Transverse colon (tissue), 4 donors: ENCODE measurements at places on chromosomes 5 and 9.

DNA sequence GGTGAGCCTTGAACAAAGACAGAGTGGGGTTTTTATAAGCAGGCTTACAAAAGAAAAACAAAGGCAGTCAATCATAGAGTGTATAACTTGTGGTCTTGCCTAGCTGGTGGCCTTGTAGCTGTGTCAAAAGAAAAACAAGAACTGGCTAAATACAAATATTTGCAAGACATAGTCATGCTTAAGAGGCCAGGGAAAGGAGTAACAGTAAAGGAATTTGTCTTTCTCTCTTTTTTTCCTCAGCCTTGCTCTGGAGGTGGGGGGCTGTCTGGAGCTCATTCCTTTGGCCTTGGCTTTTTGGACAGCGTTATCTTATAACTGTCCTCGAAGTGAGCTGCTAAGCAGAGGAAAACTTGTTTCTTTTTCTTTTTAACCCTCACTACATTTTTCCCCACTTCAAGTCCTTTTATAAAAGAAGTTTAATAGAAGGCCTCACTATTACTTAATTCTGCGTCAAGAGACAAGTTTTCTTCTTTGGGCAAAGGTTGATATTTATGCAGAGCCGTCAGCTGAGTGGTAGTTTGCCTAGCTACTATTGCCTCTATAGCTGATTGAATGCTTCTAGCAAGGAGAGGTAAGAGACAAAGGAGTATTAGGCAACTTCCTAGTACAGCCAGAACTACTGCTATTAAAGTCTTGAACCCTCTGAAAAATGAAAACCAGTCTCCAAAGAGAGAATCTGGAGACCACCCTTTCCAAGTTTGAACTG, 14.3 kb downstream of the CEL start:
- H3K27me3 ChIP-seq, result no peaks in the 10 kb centered on the region
- DNase-seq, result no peak
- H3K27ac ChIP-seq, result no peak overlapping the region
- no peak overlapping the region for H3K4me3 ChIP-seq
- no peaks in the 10 kb centered on the region for H3K36me3 ChIP-seq
- peaks cover 9% of the 10 kb centered on the region for H3K4me1 ChIP-seq

- H3K4me3 ChIP-seq, result no peak overlapping the region
- H3K36me3 ChIP-seq, result no peaks in the 10 kb centered on the region
- DNase-seq, result no peak
- no peak overlapping the region for H3K27ac ChIP-seq
Observed at GRCh38 chr5:176873541-176874172, 25.5 kb downstream of the HK3 start.

- no peaks in the 10 kb centered on the region for H3K36me3 ChIP-seq
- H3K27me3 ChIP-seq, result no peaks in the 10 kb centered on the region
- no peaks in the 10 kb centered on the region for H3K4me1 ChIP-seq
- DNase-seq, result no peak
- H3K4me3 ChIP-seq, result no peak overlapping the region
Observed at GRCh38 chr9:30201024-30201423, 2183.4 kb upstream of the ACO1 start.

DNA sequence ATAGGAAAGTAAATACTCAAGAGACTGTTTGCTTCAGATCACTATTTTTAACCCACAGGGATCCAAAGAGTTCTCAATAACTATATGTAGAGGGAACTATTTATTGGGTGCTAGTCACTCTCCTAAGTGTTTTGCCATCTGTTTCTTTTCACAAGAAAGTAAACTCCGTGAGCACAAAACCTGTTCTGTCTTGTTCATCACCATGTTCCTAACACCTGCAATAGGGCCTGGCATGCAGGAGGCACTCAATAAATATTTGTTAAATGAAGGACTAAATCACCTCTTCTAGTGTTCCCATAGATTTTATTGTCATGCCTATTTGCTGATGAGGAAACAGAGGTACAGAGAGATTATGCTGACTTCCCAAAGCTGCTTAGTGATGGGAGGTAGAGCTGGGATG, 118.2 kb downstream of the VCAN start:
- H3K4me1 ChIP-seq, result no peaks in the 10 kb centered on the region
- no peak overlapping the region for H3K27ac ChIP-seq
- no peak overlapping the region for H3K4me3 ChIP-seq
- DNase-seq, result no peak

DNA sequence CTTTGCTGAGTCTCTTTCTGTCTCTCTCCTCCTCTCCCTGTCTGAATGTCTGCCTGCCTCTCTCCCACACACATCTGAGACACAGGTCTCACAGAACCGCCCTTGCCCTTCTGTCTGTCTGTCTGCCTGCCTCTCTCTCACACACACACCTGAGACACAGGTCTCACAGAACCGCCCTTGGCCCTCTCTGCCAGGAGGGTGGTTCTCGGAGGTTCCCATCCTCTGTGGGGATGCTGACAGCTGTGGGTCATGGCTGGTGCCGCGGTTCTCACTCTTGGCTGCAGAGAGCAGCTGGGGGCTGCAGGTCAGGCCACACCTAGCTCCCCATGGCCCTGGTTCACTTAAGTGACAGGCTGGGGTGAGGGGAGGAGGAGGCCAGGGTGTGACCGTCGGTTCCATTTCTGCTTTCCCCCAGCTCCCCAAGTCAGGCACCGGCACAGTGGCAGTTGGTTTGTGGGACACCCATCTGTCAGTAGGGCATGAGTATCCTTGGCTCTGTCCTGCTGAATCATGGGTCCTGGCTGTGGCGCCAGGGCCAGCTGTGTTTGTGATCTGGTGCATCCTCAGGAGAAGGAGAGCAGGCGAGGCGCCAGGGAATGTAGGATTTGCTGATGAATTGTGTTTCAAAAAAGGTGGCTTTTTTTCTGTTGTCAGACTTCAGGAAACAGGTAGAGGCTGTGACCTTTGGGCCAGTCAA, 42.3 kb upstream of the CLPTM1L start:
- peaks cover 2% of the 10 kb centered on the region for H3K27me3 ChIP-seq
- peaks cover 19% of the 10 kb centered on the region for H3K4me1 ChIP-seq
- H3K36me3 ChIP-seq, result no peaks in the 10 kb centered on the region
- DNase-seq, result no peak
- H3K27ac ChIP-seq, result no peak overlapping the region
- no peak overlapping the region for H3K4me3 ChIP-seq
